ENCODE measurements at places on chromosomes 2 and 18. TPM values are rescaled to one million over a fixed set of nuclear protein-coding genes. Genes with fewer than 3 reads are reported as not detected.

BUB1 gene
- total RNA-seq: 11.7 TPM

GRCh38 chr2:189002079-189002478, 27.9 kb downstream of the COL3A1 start:
- DNase-seq: no peak

- DNase-seq: no peak
Measured at GRCh38 chr2:102473631-102474030, 605 bp downstream of the SLC9A4 start.

DNA sequence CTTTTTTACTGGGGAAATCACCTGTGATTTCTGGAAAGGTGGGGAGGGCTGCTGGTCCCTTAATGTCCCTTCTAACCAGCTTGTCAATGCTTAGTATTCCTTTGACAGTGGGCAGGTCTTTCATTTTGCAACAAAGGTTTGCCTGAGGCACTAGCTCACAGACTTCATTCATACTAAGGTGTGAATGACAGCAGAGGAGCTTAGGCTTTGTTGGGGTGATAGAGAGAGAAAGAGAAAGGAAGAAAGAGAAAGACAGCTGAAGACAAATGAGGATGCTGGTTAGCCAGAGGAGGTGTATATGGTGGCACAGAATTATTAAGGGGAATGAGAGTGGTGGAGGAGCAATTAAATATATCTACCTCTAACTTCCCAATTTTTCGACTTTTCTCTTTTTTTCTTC, 28.9 kb upstream of the GTF2A1L start:
- no peak for DNase-seq

GRCh38 chr2:73258186-73258912, 24.2 kb downstream of the CCT7 start:
- DNase-seq: no peak

GRCh38 chr18:34844732-34845459, 134.8 kb downstream of the DTNA start:
- DNase-seq: no peak

DNA sequence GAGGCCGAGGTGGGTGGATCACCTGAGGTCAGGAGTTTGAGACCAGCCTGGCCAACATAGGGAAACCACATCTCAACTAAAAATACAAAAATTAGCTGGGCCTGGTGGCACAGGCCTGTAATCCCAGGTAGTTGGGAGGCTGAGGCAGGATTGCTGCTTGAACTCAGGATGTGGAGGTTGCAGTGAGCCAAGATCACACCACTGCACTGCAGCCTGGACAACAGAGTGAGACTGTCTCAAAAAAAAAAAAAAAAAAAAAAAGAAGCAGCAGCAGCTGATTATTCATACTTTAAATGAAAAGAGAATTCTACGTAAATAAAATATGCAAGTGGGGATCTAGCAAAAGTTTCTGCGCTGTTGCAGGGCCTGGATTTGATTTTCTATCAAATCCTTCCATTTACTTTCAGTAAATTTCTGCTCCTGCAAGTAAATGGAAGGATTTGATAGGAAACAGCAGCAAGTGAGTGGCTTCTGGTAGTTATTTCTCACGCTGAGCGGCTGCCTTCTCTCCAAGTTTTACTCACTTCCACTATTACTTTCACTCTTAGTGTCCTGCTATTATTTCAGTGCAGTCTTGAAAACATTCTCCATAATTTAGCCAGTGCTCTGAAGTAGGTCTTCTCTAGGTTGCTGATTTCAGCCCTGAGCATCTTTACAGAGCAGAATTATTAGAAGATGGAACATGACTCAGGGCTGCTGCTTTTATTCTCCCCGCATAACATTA, 68.4 kb downstream of the SLC16A14 start:
- DNase-seq: peak; percentile 34

DNA sequence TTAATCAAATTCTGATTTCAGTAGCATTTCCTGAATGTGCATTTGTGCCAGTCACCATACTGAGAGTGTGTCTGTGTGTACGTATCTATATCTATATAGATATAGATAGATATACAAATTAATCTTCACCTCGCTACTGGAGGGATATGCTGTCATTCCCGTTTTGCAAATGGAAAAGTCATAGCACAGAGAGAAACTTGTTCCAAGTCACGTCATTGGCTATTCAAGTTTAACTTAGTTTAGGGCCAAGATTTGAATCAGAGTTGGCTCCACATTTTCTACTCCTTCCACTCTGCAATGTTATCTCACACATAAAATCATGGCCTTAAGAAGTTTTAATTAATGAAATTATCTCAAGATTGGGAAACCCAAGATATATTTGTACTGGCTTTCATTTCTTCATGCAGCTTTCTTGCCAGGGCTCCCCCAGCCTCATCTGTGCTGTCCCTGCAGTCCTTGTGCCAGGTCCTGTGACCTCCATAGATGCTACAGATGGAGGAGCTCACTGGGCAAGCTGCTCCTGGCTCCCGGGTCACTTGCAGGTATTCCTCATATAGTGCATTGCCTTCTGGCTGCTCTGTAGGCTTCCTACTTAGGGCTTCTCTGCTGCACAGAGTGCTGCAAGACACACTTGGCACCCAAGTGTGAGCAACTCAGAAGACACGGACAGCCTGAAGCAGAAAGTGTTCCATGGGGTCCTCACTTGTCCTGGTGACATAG, 245.8 kb downstream of the KCNS3 start:
- no peak for DNase-seq

All from CD4-positive, CD25-positive, alpha-beta regulatory T cell (primary cell).